ENCODE measurements at places on chromosomes 3 and 15. TPM values are rescaled to one million over a fixed set of nuclear protein-coding genes. Genes with fewer than 3 reads are reported as not detected.

GRCh38 chr3:127538569-127538968 is 52.0 kb downstream of the TPRA1 start:
- H3K4me3 ChIP-seq = no peak overlapping the region
- DNase-seq = no peak
- H3K4me1 ChIP-seq = peaks cover 4% of the 10 kb centered on the region
- H3K27ac ChIP-seq = no peak overlapping the region
- H3K36me3 ChIP-seq = no peaks in the 10 kb centered on the region

SLC27A2 gene
- 8.0 TPM for total RNA-seq

DNA sequence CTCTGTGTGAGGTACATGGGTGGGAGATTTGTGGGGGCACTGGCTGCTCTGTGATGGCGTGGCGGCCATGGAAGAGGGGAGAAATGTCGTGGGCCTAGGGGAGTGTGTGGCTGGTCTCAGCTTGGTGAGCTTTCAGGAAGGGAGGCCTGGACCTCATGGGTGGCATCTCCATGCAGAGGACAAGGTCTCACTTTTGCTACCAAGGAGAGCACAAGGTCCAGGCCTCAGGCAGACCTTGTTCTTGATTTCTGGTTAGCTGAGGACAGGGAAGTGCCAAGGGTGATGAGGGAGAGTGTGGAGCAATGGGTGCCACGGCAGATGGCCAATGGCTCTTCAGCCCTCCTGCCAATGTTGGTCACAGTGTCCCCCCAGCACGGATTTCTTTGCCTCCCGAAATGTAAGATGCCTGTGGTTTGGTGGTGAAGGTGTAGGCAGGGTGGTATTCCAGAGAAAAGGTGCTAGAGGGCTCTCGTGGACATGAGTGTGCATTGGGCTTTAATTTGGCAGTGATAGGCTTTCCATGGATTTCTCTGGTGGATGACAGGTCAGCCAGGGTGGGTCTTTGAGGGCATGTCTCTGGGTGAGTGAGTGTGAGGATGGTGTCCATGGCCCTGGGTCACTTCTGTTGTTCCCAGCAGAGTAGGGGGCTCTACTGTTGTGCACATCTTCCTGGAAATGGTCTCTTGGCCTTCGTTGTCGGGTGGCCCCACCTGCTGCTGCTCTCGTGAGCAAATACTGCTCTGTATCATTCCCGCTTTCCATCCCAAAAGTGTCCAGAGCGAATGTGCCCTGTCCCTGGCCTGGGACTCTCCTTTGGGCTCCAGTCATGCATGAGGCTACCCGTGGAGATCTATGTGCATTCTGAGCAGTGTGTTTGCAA is 108.0 kb downstream of the SNRPN start:
- no peak overlapping the region for H3K4me3 ChIP-seq
- no peak overlapping the region for H3K27ac ChIP-seq
- peak; percentile 19 for DNase-seq

ZNF502 gene
- total RNA-seq = 3.2 TPM

GRCh38 chr3:144429719-144430121 is 458.1 kb downstream of the DIPK2A start:
- no peak overlapping the region for H3K27ac ChIP-seq
- H3K4me3 ChIP-seq = no peak overlapping the region
- H3K36me3 ChIP-seq = no peaks in the 10 kb centered on the region
- no peaks in the 10 kb centered on the region for H3K27me3 ChIP-seq
- DNase-seq = no peak

- H3K27ac ChIP-seq = no peak overlapping the region
- no peak overlapping the region for H3K4me3 ChIP-seq
- no peaks in the 10 kb centered on the region for H3K27me3 ChIP-seq
- H3K36me3 ChIP-seq = no peaks in the 10 kb centered on the region
Measured at GRCh38 chr3:148816981-148817525, 10.6 kb upstream of the CPB1 start.

DNA sequence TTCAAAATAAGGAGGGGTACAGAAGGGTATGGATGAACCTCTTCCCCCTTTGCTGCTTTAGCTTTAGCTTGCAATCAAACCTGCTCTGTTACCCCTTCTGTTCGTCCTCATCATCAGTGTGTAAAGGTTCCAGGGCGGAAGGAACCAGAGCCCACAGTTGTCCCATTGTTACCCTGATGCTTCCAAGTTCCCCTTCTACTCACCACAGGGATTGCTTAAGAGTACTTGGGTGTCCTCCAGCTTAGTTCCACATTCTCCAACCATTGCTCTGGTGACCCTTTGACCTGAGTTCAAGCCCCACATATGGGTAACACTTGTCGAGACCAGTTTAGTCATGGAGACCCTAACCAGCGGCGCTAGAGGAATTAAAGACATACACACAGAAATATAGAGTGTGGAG is 1080.1 kb upstream of the ALCAM start:
- DNase-seq = no peak
- no peaks in the 10 kb centered on the region for H3K4me1 ChIP-seq
- H3K27me3 ChIP-seq = no peaks in the 10 kb centered on the region
- H3K4me3 ChIP-seq = no peak overlapping the region
